ENCODE measurements at places on chromosomes 1 and 21.

DNA sequence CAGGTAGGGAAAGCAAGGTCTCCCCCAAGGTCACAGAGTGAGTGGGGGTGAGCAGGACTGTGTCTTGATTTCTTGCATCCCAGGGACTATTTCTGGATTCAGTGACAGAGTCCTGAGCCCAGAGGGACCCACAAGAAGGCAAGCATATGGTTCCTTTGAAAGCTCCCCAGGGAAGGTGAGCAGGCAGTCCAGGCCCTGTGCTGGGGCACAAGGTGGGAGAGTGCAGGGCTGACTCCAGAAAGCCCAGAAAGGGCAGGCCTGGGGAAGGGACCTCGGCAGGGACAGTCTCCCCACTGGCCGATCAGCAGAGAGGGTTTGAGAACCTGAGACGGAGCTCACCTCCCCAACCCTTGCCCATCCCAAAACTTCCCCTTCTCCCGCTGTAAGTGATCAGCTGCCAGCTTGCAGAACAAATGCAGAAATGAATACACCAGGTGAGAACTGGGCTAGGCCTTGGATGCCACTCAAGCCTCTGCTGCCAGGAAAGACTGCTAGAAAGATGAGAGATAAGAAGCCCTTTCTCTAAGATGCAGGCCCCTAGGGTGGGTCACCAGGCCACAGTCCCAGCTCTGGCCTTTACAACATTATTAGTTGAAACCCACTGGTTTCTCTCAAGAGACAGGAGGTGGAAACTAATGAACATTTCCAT lies 121.0 kb downstream of the GLIS1 start:
- no peak for DNase-seq

GRCh38 chr21:44611551-44611950 lies 328 bp upstream of the KRTAP10-8 start:
- DNase-seq, result no peak

GRCh38 chr21:35406635-35407034 lies 357.5 kb upstream of the RUNX1 start:
- no peak for DNase-seq

- no peak for DNase-seq
These were observed 97.8 kb upstream of the CSF3R start for GRCh38 chr1:36580524-36580923.

GRCh38 chr1:80982831-80983230 lies 817.9 kb upstream of the ADGRL2 start:
- no peak for DNase-seq

GRCh38 chr1:11997081-11997850 lies 17.0 kb downstream of the MFN2 start:
- DNase-seq, result no peak

DNA sequence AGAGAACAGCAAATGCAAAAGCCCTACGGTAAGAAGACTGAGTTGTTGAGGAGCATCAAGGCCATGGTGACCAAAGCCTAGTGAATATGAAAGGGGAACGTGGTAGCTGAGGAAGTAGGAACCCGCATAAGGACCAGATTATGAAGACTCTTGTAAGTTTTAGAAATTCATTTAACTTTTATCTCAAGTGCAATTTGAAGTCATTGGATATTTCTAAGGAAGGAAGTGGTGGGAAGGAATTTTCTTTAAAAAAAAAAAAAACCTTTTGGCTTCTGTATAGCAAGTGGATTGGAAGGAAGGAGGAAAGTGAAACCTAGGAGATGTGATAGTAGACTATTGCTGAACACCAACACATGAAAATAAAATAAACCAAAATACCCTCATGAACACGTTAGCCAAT lies 119.0 kb downstream of the TNFSF18 start:
- DNase-seq, result no peak

GRCh38 chr1:180003026-180003695 lies 48.6 kb downstream of the CEP350 start:
- DNase-seq, result no peak

DNA sequence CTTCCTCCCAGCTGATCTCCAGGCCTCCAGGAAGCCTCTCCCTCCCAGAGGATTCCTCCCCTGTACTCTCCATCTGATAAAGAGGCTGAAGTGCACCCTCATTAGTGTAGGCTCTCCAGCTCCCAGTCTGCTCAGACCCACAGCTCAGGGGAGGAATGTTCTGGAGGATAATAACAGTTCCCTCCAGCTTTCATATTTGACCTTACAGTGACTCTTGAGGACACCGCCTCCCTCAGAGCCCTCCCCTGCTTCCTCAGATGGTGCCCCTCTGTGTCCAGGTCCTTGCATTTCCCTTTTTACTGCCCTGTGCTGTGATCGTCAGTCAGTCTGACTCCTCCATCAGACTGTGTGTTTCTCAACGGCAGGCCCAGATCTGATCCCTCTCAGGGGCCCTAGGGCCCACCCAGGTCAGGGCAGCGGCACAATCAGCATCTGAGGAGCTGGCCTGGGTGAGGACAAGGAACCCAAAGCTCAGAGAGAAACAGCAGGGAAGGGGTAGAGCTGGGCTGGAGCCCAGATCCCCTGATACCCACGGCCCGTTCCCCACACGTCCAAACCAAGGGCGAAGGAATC lies 1.1 kb upstream of the SHISAL2A start:
- DNase-seq, result no peak

- no peak for DNase-seq
These were observed 91.1 kb upstream of the UBE2U start for GRCh38 chr1:64112281-64112680.

DNA sequence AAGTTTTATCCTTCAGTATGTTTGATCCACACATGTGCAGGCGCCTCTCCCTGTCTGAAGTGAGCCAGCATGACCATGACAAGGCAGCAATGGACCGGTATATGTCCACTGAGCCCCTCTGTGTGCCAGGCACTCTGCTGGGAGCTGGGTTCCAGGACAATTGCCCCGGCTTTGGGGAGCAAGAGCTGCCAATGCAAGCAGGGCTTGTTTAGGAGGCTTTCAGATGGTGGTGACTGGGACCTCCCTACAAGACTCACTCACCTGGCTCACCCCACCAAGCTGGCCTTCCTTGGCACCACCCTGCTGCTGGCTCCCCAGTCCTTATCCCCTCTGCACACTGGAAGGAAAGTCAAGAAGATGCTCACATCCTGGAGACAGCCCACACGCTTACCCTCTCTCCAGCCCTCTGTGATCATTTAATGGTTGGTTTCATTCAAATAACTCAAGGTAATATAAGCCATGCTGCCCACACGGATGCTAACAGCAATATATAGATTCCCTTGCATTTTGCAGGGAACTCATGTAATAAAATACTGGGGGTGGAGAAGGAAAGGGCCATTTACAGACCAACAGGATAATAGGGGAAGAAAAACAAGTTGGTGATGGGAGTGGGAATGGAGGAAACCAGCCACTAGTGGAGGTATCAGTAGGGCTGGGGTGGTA lies 23.6 kb downstream of the KCND3 start:
- DNase-seq, result no peak

DNA sequence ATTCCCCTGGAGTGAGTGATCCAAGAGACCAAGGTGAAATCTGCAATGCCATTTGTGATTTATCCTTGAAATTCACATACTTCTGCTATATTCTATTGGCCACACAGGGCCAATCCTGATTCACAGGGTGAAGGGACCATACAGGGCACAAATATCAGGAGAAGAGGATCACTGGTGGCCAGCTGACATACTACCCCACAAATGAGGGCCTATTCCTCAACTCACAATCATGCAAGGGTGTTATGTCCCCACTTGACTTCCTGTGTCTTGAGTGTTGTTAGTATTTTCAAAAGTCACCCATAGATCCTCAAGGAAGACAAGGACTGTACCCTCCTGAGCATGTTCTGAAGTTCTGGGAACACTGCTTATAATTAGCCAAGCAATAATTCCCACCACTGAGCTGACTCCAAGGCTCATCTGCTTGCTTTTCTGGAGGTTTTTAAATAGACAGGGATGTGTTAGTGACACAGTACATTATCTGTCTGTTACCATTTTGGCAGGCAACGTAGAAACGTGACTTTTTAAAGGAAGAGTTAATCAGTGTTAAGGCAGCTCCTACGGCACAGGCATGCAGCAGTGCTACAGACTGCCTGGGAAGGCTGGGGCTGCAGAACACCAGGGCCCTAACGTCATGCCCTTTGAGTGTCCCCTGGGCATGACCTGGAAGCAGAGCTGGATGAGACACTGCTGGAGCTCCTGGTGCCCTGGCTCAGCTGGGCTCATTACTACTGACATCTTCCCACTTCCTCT lies 137.4 kb downstream of the FAM78B start:
- DNase-seq, result no peak

DNA sequence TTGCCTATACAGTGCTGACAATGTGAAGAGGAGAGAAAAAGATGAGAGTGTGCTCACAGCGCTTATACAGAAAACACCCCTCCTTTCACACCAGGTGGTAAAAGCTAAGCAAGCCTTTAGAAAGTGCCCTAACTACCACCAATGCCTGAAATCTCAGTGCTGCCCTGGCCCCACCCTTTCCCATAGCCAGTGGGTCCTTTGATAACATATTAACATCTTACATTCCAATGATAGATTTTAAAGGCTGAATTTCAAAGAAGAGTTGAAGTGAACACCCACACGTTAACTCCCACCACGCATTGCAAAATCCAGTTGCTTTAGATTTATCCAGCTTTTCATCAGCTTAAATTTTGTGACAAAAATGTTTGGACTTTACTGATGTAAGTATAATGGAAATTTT lies 58.1 kb upstream of the SSX2IP start:
- no peak for DNase-seq

DNA sequence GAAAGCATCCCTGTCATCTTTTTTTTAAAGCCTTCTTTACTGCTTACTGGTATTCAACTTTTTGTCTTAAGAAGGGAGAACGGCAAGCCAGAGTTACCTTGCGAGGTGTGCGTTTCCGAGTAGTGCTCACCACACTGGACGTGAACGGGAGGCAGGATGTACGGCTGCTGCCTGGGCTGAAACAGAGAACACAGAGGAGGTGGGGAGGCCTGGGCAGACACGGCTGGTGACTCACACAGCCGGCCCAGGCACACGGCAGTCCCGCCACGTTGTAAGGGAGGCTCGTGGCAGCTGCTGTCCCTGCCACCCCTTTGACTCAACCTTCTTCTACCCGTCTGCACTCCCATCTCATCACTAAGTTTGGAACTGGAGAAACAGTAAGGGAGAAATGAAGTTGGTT lies 105.8 kb downstream of the SMYD2 start:
- DNase-seq, result no peak

GRCh38 chr1:226814751-226815537 lies 55.5 kb upstream of the PSEN2 start:
- no peak for DNase-seq

- DNase-seq, result no peak
These were observed 174.4 kb upstream of the HMCN1 start for GRCh38 chr1:185559684-185560331.

- no peak for DNase-seq
These were observed 3.7 kb upstream of the FNDC7 start for GRCh38 chr1:108708691-108709660.

- DNase-seq, result no peak
These were observed 29.7 kb downstream of the TRIM11 start for GRCh38 chr1:228376651-228377631.

DNA sequence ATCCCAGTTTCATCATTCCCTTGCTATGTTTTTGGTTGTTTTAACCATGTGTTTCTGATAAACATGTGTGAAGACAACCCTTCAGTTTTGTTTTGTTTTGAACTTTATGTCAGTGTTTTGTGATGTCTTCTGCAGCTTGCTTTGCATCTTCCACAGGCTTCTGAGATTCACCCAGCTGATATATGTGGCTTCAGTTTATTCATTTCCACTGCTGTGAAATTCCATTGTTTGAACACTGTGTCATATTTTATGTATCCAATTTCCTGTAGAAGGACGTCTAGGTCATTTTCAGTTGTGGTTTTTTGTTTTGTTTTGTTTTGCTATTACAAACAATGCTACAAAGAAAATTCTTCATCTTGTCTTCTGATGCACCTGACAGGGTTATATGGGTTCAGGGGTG lies 27.2 kb upstream of the SLC26A9 start:
- no peak for DNase-seq

- DNase-seq, result peak; percentile 61
These were observed 29.8 kb downstream of the TEX35 start for GRCh38 chr1:178542554-178543289.

DNA sequence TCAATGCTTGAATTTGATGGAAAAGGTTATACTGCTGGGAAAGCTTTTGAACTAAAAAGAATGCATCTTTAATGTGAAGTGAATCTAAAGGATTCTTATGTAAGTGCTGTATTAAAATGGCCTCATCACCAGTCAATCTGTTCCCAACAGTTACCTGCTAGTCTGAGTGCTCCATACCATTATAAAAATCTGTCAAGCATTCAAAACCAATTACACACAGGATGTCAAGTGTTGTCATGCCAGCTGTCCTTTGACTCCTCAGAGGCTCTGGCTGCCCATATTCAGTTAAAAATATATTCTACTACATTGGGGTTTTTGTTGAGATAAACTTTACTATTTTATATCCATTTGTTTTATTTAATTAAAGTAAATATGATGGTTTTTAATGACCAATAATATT lies 1587.7 kb downstream of the AMY1C start:
- peak; percentile 76 for DNase-seq

GRCh38 chr1:203170625-203171330 lies 4.8 kb downstream of the MYBPH start:
- no peak for DNase-seq

- no peak for DNase-seq
These were observed 402.0 kb downstream of the PCP4 start for GRCh38 chr21:40269239-40269638.

- no peak for DNase-seq
These were observed 29.1 kb upstream of the NFIA start for GRCh38 chr1:61053226-61053711.

Measured in NCI-H1694 (cell line).